GM23338 (cell line): ENCODE measurements at places on chromosomes 13 and 19.

- no peak for DNase-seq
Measured at GRCh38 chr13:63088226-63088625, 1672.6 kb upstream of the PCDH20 start.

GRCh38 chr13:112062072-112062567, 4.8 kb upstream of the SOX1 start:
- DNase-seq = no peak

GRCh38 chr13:110343241-110343865, 36.3 kb downstream of the COL4A2 start:
- DNase-seq = no peak

GRCh38 chr19:14375055-14375581, 6.1 kb upstream of the ADGRE5 start:
- DNase-seq = no peak

GRCh38 chr13:49549289-49549688, 36.1 kb downstream of the RCBTB1 start:
- peak; percentile 46 for DNase-seq

DNA sequence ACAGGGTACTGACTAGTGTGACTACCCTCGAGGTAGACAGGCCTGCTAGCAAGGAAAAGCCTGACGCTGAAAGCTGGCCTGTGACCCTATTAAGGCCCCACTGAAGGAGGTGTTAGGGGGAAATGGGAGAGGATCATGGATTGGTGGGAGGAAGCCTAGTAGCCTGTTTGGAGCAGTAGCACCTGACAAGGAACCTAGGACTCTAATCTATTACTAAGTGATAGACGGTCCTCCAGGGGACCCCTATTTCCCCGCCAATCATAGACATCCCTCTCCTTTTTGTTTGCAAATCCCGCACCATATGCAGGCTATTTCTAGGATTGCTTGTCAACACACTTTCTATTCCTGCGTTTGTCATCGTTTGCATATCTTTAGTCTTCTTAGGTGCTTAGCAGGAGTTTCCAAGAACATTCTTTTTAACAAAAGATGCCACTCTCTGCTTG, 1338.8 kb upstream of the MIR17HG start:
- DNase-seq = peak; percentile 44

DNA sequence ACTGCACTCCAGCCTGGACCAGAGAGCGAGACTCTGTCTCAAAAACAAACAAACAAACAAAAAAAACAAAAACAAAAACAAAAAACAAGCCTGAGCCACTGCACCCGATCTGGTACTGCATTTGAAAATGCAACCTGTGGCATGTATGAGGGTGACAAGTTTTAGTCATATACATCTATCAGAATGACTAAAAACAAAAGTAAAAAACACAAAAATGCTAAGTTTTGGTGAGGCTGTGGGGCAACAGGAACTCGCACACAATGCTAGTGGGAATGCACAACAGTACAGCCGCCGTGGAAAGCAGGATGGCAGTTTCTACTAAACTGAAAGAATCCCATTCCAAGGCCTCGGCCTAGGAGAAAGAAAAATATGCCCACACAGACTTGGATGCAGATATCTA, 7.8 kb downstream of the EBPL start:
- DNase-seq = no peak

GRCh38 chr19:30148039-30148790, 206.2 kb downstream of the URI1 start:
- no peak for DNase-seq

DNA sequence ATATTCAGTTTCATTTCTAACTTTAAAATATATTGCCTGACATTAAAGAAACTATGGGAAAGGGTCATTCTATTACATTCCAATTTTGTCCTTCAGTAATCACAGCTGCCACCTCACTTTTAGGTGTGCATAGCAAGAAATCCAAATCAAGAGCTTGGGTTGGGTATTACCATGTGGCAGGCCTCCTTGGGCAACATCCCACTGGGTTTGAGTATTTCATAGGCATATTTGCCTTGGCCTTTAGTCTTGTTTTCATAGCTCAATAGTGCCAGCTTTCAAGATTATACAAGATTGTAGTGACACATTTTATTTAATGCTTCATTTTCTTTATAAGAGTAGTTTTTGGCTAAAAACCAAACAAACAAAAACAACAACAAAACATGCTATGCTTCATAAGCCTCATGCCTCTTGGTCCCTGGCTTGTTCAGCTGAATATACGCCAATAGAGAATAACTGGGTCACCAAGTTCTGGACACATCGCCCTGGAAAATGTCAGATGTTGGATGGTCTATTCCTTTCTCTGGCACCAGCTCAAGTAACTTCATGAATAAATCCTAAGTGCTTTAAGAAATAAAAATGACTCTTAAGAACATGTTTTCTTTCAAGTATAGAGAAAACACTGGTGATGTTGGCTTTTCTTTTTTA, 167.4 kb upstream of the STARD13 start:
- DNase-seq = no peak
